ENCODE measurements at places on chromosomes 2 and 18. TPM values are rescaled to one million over a fixed set of nuclear protein-coding genes. Genes with fewer than 3 reads are reported as not detected.

GRCh38 chr2:206708286-206708685 is 9.9 kb downstream of the DYTN start:
- DNase-seq, result no peak
- no peaks in the 10 kb centered on the region for H3K36me3 ChIP-seq
- no peaks in the 10 kb centered on the region for H3K4me1 ChIP-seq
- no peak overlapping the region for H3K4me3 ChIP-seq
- H3K27me3 ChIP-seq, result peaks cover 31% of the 10 kb centered on the region

- peaks cover 6% of the 10 kb centered on the region for H3K36me3 ChIP-seq
- no peaks in the 10 kb centered on the region for H3K4me1 ChIP-seq
- no peak overlapping the region for H3K4me3 ChIP-seq
- no peak for DNase-seq
- no peak overlapping the region for H3K27ac ChIP-seq
Observed at GRCh38 chr2:193627187-193627926, 1432.6 kb upstream of the TMEFF2 start.

DNA sequence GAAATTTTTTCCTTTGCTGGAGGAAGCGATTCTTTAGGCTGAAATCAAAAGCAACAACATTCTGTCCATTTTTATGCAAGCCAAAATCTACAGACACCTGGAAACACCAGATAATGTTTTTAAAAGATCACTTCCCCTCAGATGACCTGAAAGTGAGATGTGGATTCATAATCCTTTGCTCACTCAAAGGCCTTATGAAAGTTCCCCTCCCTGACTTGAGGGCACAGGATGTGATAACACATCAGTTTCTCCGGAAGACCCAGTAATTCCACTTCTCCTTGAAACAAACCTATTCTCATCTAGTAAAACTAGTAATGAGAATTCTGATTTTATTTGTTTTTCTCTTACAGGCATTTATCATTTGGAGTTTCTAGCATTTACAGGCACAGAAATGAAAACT is 218.3 kb upstream of the RND3 start:
- no peaks in the 10 kb centered on the region for H3K27me3 ChIP-seq
- no peak overlapping the region for H3K27ac ChIP-seq
- H3K4me1 ChIP-seq, result no peaks in the 10 kb centered on the region
- no peaks in the 10 kb centered on the region for H3K36me3 ChIP-seq

DNA sequence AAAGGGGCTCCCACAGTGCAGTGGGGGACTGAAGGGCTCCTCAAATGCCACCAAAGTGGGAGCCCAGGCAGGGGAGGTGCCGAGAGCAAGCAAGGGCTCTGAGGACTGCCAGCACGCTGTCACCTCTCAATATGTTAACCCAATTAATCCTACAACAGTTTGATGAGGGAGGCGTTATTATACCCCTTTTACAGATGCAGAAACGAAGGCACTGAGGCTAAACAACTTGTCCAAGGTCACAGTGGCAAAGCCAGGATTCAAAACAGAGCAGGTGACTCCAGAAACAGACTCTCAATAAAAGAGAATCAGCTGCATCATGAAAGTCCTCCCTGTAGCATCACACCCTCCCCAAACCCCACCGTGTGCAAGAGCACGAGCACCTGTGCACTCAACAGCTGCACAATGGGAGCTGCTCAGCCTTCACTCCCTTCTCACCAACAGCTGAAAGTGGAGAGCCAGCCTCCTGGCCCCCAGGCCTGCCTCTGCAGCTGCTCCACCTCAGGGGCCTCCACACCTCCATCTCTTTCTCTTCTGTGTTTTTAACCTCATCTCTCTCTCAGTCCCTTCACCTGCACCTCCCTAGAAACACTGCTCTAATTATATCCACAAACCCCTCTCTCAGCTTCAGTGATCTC is 8.1 kb downstream of the NPC1 start:
- peak overlapping the region; percentile 52 for H3K4me3 ChIP-seq
- no peak for DNase-seq
- peaks cover 73% of the 10 kb centered on the region for H3K4me1 ChIP-seq
- H3K27me3 ChIP-seq, result no peaks in the 10 kb centered on the region
- H3K36me3 ChIP-seq, result peaks cover 15% of the 10 kb centered on the region
- H3K27ac ChIP-seq, result peak overlapping the region; percentile 67

DNA sequence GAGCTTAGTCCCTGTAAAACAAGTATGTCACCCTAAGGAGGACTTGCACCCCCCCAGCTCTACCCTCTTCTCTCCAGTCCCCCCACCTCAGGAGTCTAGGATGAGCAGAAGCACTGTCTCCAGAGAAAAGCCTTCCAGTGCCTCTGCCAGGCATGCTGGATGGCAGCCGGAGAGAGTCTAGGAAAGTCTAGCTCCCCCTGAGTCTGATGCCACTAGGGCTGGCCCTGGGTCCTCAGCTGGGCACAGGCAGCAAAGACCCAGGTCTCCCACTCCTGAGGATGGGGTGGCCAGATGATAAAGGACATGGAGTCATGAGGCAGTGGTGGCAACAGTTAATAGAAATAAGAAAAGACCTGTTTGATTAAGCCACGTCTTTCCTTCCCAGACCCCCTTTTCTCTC is 225.6 kb downstream of the CYP26B1 start:
- H3K27ac ChIP-seq, result no peak overlapping the region
- peaks cover 5% of the 10 kb centered on the region for H3K27me3 ChIP-seq

GRCh38 chr2:239167011-239167673 is 233.7 kb downstream of the HDAC4 start:
- DNase-seq, result no peak
- H3K27ac ChIP-seq, result no peak overlapping the region
- no peaks in the 10 kb centered on the region for H3K27me3 ChIP-seq
- H3K4me3 ChIP-seq, result no peak overlapping the region

- DNase-seq, result no peak
- no peak overlapping the region for H3K4me3 ChIP-seq
- H3K36me3 ChIP-seq, result no peaks in the 10 kb centered on the region
- H3K27ac ChIP-seq, result no peak overlapping the region
- no peaks in the 10 kb centered on the region for H3K27me3 ChIP-seq
Observed at GRCh38 chr2:225932811-225933413, 533.4 kb downstream of the NYAP2 start.

GRCh38 chr18:10839421-10839820 is 309.9 kb downstream of the PIEZO2 start:
- no peak for DNase-seq
- H3K27ac ChIP-seq, result no peak overlapping the region
- no peak overlapping the region for H3K4me3 ChIP-seq
- H3K36me3 ChIP-seq, result no peaks in the 10 kb centered on the region

- no peak overlapping the region for H3K4me3 ChIP-seq
- H3K27ac ChIP-seq, result no peak overlapping the region
- no peak for DNase-seq
- peaks cover 35% of the 10 kb centered on the region for H3K4me1 ChIP-seq
- no peaks in the 10 kb centered on the region for H3K27me3 ChIP-seq
- peaks cover 5% of the 10 kb centered on the region for H3K36me3 ChIP-seq
Observed at GRCh38 chr2:105820151-105820550, 75.4 kb downstream of the NCK2 start.

DNA sequence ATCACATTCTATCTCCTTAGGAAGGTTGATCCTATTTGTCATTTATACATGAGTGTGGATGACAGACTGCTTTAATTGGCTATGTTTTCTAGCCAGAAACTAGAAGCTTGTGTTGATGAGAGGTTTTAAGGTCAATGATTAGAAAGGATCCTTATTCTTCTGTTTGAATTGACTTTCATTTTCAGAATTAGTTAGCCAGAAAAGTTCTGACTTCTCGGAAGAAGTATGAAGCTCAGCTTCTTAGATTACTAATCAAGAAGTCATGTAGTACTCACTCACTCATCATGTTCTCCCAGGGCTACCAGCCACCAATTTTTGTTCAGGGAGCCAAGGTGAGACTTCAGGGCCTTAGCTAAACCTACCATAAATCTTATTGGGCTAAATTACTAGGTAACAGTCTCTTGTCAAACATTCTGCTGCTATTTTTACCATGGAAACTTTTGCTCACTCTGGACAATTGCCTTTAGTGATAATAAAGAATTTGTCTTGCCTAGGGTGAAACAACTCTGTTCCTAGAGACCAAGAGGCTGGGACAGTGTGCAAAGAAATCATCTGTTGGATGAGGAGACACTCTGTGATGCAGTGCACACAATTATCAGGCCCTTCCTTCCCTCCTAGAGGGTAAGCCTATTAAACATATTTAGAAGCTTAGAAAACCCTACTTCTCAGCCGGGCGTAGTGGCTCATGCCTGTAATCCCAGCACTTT is 111.6 kb upstream of the DNMT3A start:
- no peak for DNase-seq
- peaks cover 18% of the 10 kb centered on the region for H3K36me3 ChIP-seq
- H3K4me1 ChIP-seq, result peaks cover 22% of the 10 kb centered on the region
- H3K27me3 ChIP-seq, result no peaks in the 10 kb centered on the region
- H3K4me3 ChIP-seq, result peak overlapping the region; percentile 80
- peak overlapping the region; percentile 94 for H3K27ac ChIP-seq

DNA sequence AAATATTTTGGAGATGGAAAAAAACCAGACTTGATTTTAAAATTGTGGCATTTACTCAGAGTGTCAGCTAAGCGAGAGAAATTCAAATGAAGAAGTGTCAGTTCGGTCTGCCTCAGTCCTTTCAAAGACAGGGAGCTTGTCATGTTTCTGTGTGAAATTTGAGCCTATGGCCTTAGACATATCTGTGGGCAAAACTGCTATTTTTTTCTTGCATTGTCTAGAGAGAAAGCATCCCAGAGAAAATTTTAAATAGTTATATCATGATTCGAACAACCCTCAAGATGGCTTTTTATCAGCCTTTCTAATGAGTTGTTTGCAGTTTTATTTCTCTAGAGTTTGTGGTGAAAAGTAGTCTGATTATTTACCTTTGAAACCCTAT is 50.2 kb upstream of the KCNE4 start:
- no peak overlapping the region for H3K4me3 ChIP-seq
- H3K27ac ChIP-seq, result no peak overlapping the region
- H3K36me3 ChIP-seq, result no peaks in the 10 kb centered on the region
- H3K4me1 ChIP-seq, result no peaks in the 10 kb centered on the region

DNA sequence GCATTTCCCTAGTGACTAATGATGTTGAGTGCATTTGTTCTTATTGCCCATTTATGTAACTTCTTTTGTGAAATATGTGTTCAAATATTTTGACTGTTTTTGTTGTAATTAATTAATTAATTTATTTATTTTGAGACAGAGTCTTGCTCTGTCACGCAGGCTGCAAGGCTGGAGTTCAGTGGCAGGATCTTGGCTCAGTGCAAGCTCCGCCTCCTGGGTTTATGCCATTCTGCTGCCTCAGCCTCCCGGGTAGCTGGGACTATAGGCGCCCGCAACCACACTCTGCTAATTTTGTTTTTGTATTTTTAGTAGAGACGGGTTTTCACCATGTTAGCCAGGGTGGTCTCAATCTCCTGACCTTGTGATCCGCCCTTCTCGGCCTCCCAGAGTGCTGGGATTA is 71.9 kb downstream of the TAF4B start:
- H3K27me3 ChIP-seq, result no peaks in the 10 kb centered on the region
- H3K27ac ChIP-seq, result no peak overlapping the region
- DNase-seq, result no peak
- no peak overlapping the region for H3K4me3 ChIP-seq
- H3K4me1 ChIP-seq, result no peaks in the 10 kb centered on the region
- H3K36me3 ChIP-seq, result no peaks in the 10 kb centered on the region

DNA sequence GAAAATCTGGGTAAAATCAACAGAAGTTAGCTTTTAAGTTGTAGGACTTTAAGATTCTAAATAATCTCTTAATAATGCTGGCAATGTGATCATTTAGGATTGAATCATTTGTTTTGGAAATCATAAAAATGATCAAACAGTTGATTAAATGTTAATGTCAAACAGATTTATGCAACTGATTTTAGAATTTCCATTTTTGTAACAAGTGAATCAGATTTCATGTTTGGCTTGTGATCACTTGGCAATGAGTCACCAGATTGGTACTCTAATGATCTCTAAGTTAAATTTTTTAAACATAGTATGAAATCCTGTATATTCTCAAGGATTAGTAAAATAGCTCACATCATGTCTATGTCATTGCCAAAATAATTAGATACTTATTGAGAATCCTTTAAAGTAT is 50.1 kb upstream of the UNC80 start:
- no peaks in the 10 kb centered on the region for H3K27me3 ChIP-seq
- H3K36me3 ChIP-seq, result peaks cover 4% of the 10 kb centered on the region
- no peak for DNase-seq
- H3K4me1 ChIP-seq, result no peaks in the 10 kb centered on the region
- H3K27ac ChIP-seq, result no peak overlapping the region
- no peak overlapping the region for H3K4me3 ChIP-seq

DNA sequence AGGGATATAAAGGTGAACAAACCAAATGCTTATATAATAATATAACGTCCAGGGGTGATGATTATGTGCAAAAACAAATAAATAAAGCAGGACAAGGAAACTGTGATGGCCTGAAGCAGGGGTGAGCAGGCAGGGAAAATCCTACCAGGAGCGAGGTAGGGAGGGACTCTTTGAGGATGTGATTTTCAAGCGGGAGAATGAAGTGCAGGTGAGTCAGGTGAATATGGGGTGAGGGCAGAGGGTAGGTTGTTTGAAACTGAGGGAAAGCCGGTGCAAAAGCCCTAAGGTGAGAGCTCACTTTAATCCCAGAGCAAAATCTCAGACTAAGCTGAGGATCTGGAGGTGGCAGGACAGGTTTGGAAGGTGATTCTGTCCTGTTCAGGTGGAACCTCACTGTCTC is 40.7 kb downstream of the CYP26B1 start:
- DNase-seq, result no peak
- H3K4me3 ChIP-seq, result no peak overlapping the region
- no peaks in the 10 kb centered on the region for H3K4me1 ChIP-seq
- H3K36me3 ChIP-seq, result no peaks in the 10 kb centered on the region
- no peak overlapping the region for H3K27ac ChIP-seq

- DNase-seq, result no peak
- H3K4me1 ChIP-seq, result no peaks in the 10 kb centered on the region
- peaks cover 19% of the 10 kb centered on the region for H3K27me3 ChIP-seq
Observed at GRCh38 chr2:219665926-219666325, 38.5 kb downstream of the SLC4A3 start.

DNA sequence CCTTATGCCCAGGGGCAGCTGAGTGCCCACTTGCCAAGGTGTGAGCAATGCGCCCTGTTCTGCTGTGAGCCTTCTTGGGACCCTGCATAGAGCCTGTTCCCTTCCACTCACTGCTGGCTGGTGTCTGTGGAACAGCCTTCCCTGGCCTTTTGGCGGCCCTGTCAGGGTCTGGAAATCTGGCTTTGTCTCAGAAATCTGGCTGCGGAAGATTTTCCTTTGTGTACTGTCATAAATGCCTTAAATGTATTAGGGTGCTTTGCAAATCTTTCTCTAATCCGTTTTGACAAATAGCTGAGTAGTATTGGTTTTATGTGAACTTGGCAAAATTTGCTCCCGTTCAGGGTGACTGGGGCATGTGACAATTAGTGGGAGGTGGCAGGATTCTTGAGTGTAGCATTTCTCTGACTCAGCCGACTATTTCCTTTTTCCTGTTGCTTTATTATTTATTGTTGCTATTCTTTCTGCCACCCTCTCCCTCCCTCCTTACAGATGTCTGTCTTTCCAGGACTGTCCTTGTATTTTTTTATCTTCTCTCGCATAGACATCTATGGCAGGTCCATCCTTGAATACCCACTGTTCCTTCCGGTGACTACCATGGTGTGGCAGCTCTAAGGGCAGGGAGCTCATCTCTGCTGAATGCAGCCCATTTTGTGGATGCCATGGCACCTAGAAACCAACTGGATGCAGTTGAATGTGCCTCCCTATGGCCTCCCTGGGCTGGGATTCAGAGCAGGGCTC is 41.8 kb downstream of the LDLRAD4 start:
- peaks cover 35% of the 10 kb centered on the region for H3K27me3 ChIP-seq
- DNase-seq, result no peak
- no peak overlapping the region for H3K27ac ChIP-seq
- H3K4me3 ChIP-seq, result no peak overlapping the region

GALNT5 gene
- total RNA-seq, result 0.10 TPM

CROCC2 gene
- not detected for total RNA-seq

PFN4 gene
- 1.2 TPM for total RNA-seq

MC5R gene
- total RNA-seq, result not detected
